ENCODE measurements at places on chromosomes 13 and 19. TPM values are rescaled to one million over a fixed set of nuclear protein-coding genes. Genes with fewer than 3 reads are reported as not detected.

The ATP12A gene
- not detected for total RNA-seq

The PROSER3 gene
- total RNA-seq, result 2.6 TPM

The NLRP5 gene
- total RNA-seq, result not detected

The CGB8 gene
- not detected for total RNA-seq

The PLPP2 gene
- 26.6 TPM for total RNA-seq

The CCDC194 gene
- total RNA-seq, result not detected

GRCh38 chr13:32153056-32153455, 121.5 kb downstream of the FRY start:
- no peak overlapping the region for H3K27ac ChIP-seq
- no peaks in the 10 kb centered on the region for H3K27me3 ChIP-seq
- DNase-seq, result peak; percentile 80
- no peaks in the 10 kb centered on the region for H3K36me3 ChIP-seq

DNA sequence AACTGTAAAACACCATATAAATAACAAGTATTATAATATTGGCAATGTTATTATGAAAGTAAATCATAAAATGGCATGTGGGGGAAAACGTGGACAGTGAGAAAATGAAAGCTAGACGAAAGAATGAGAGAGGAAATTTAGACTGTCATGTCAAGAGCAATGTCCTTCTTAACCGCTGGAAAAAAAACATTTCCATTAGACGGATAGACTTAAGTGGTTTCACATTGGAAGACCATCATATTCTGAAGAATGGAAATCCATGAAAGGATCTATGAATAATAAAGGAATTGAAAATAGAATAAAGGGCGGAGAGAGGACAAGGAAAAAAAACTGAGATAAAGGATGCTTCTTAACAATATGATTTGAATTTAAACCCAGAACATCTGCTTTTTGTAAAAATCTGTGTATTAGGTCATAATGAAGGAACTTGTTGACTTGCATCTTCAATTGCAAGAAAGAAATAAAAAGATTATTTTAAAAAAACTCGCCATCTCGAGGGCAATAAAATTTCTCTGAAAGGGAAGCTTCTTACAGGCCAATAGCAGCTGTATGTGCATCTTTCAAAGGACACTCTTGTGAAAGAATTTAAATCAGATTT, 90.6 kb downstream of the SPRY2 start:
- H3K4me3 ChIP-seq, result peak overlapping the region; percentile 40
- H3K27me3 ChIP-seq, result no peaks in the 10 kb centered on the region
- DNase-seq, result no peak

- no peak overlapping the region for H3K4me3 ChIP-seq
- H3K36me3 ChIP-seq, result peaks cover 3% of the 10 kb centered on the region
- no peaks in the 10 kb centered on the region for H3K27me3 ChIP-seq
- no peaks in the 10 kb centered on the region for H3K4me1 ChIP-seq
- peak overlapping the region; percentile 27 for H3K27ac ChIP-seq
Observed at GRCh38 chr19:31317093-31317492, 32.1 kb downstream of the TSHZ3 start.

GRCh38 chr13:33445024-33445423, 159.5 kb upstream of the STARD13 start:
- no peaks in the 10 kb centered on the region for H3K36me3 ChIP-seq
- H3K4me3 ChIP-seq, result no peak overlapping the region

DNA sequence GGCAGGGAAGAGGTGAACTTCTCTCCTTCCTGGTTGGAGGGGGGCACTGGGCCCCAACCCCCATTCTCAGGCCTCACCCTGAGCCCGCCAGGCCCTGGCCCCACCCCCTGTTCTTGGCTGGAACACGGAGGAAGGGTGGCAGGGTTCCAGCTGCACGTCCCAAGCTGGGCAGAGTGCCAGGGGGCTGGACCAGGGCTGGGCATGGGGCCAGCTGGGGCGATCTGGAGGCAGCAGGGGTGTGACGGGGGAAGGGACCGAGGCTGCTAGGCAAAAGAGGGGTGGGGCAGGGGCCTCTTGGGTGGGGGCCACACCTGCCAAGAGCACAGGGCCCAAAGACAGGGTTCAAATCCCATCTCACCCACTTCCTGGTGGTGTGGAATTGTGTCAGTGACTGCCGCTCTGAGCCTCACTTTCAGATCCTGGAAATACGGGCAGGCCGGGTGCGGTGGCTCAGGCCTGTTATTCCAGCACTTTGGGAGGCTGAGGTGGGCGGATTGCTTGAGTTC, 2.2 kb downstream of the HIF3A start:
- H3K4me3 ChIP-seq, result no peak overlapping the region
- peaks cover 6% of the 10 kb centered on the region for H3K27me3 ChIP-seq
- H3K4me1 ChIP-seq, result peaks cover 8% of the 10 kb centered on the region

GRCh38 chr19:58356766-58357480, 3.6 kb upstream of the A1BG start:
- H3K27me3 ChIP-seq, result no peaks in the 10 kb centered on the region
- DNase-seq, result peak; percentile 14
- H3K36me3 ChIP-seq, result no peaks in the 10 kb centered on the region

GRCh38 chr19:1700733-1701663, 48.6 kb upstream of the TCF3 start:
- peaks cover 16% of the 10 kb centered on the region for H3K27me3 ChIP-seq
- H3K4me1 ChIP-seq, result no peaks in the 10 kb centered on the region
- H3K4me3 ChIP-seq, result no peak overlapping the region
- DNase-seq, result no peak

DNA sequence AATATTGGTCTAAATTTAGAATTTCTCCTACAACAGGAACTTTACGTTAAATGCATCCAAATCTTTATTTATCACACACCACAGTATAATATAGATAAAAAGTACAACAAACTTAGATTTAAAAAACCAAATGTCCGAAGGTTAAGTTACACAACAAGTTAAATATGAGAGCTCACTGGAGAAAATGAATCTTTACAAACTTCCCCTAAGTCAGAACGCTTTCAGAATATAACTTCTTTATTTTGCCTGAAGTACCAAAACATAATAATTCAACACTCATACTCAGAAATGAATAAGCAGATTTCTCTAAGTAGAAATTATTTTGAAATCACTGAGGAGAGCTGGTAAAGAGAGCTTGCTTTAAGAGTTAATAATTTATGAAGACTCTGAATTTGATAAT, 33.8 kb downstream of the TSC22D1 start:
- no peaks in the 10 kb centered on the region for H3K36me3 ChIP-seq
- H3K4me1 ChIP-seq, result no peaks in the 10 kb centered on the region
- H3K27me3 ChIP-seq, result no peaks in the 10 kb centered on the region
- no peak for DNase-seq
- no peak overlapping the region for H3K4me3 ChIP-seq

GRCh38 chr19:33345163-33345562, 28.3 kb upstream of the CEBPG start:
- H3K36me3 ChIP-seq, result no peaks in the 10 kb centered on the region
- H3K4me1 ChIP-seq, result no peaks in the 10 kb centered on the region
- no peak for DNase-seq
- H3K27me3 ChIP-seq, result peaks cover 14% of the 10 kb centered on the region
- no peak overlapping the region for H3K27ac ChIP-seq
- no peak overlapping the region for H3K4me3 ChIP-seq

GRCh38 chr13:93956426-93956825, 523.1 kb downstream of the DCT start:
- no peaks in the 10 kb centered on the region for H3K27me3 ChIP-seq
- no peak overlapping the region for H3K4me3 ChIP-seq
- H3K27ac ChIP-seq, result no peak overlapping the region
- H3K36me3 ChIP-seq, result no peaks in the 10 kb centered on the region

DNA sequence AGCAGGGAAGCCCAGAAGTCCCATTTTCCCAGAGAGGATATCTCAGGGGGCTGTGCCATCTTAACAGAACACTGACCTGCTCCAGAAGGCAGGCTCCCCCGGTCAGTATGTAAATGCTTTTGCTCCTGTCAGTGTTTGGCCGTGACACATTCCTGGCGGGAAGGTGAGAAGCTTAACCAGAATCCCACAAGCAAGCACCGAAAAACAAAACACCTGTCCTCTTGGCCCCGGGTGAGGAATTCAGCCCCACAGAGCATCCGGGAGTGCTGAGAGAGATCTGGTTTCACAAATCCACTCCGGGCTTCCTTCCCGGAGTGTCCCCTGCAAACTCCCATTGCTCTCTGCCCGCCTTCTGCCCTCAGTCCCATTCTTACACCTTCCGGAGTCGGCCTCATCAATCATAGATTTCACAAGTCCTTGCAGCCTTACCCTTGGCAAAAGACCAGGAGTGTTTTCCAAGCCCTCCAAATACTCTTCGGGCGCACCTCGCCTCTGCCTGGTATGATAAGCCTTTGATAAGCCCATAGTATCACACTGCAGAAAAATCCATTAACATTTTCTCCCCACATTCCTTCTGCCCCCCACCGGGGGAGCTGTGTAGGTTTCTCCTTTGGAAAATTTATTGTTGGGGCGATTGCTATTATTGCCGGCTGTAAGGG, 12.2 kb downstream of the TPM4 start:
- peak; percentile 69 for DNase-seq
- H3K4me3 ChIP-seq, result no peak overlapping the region
- peak overlapping the region; percentile 38 for H3K27ac ChIP-seq
- no peaks in the 10 kb centered on the region for H3K27me3 ChIP-seq
- H3K4me1 ChIP-seq, result peaks cover 28% of the 10 kb centered on the region
- peaks cover 44% of the 10 kb centered on the region for H3K36me3 ChIP-seq

- no peak overlapping the region for H3K4me3 ChIP-seq
- H3K27me3 ChIP-seq, result no peaks in the 10 kb centered on the region
- peaks cover 17% of the 10 kb centered on the region for H3K4me1 ChIP-seq
- H3K36me3 ChIP-seq, result no peaks in the 10 kb centered on the region
Observed at GRCh38 chr19:43781630-43782310, 997 bp upstream of the KCNN4 start.

GRCh38 chr13:95636853-95637252, 7.7 kb downstream of the DZIP1 start:
- no peak overlapping the region for H3K27ac ChIP-seq
- no peaks in the 10 kb centered on the region for H3K27me3 ChIP-seq
- no peak for DNase-seq
- peaks cover 11% of the 10 kb centered on the region for H3K36me3 ChIP-seq
- H3K4me3 ChIP-seq, result no peak overlapping the region

- H3K4me1 ChIP-seq, result no peaks in the 10 kb centered on the region
- H3K27me3 ChIP-seq, result peaks cover 65% of the 10 kb centered on the region
- H3K36me3 ChIP-seq, result no peaks in the 10 kb centered on the region
- no peak overlapping the region for H3K4me3 ChIP-seq
- no peak for DNase-seq
- H3K27ac ChIP-seq, result no peak overlapping the region
Observed at GRCh38 chr13:27976362-27977091, 7.4 kb upstream of the CDX2 start.

DNA sequence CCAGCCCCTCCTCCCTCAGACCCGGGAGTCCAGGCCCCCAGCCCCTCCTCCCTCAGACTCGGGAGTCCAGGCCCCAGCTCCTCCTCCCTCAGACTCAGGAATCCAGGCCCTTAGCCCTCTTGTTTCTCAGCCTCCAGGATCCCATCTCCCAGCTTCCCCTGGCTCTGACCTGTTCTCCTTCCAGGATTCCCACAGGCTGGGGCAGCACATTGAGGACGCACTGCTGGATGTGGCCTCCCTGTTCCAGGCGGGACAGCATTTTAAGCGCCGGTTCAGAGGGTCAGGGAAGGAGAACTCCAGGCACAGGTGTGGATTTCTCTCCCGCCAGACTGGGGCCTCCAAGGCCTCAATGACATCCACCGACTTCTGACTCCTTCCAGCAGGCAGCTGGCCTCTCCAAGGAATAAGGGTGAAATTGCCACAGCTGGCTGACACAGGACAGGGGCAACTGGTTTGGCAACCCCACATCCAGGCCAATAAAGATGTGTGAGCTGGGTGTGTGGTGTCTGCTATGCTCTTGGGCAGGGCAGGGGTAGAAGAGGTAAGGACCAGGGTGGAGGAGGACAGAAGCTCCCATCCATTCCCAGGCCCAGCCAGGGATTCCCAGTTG, 22.4 kb downstream of the CPT1C start:
- H3K4me1 ChIP-seq, result peaks cover 4% of the 10 kb centered on the region
- H3K4me3 ChIP-seq, result no peak overlapping the region
- no peaks in the 10 kb centered on the region for H3K36me3 ChIP-seq
- no peak for DNase-seq
- no peaks in the 10 kb centered on the region for H3K27me3 ChIP-seq
- H3K27ac ChIP-seq, result no peak overlapping the region

DNA sequence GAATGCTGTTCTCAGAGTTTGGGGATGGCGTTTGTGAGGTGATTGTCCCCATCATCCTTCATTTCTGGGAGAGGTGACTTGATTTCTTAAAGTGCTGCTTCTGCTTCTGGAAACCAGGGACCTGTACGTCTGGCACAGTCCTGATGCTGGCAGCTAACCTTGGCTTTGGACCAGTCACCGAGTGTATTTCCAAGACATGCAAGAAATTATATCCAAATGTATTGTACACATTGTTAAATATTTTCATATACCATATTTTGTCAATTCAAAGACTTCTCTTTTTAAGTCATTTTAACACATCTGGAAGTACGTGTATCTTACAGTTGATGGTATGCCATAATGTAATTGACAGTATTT, 97.4 kb downstream of the ARHGEF7 start:
- H3K36me3 ChIP-seq, result no peaks in the 10 kb centered on the region
- no peaks in the 10 kb centered on the region for H3K27me3 ChIP-seq

DNA sequence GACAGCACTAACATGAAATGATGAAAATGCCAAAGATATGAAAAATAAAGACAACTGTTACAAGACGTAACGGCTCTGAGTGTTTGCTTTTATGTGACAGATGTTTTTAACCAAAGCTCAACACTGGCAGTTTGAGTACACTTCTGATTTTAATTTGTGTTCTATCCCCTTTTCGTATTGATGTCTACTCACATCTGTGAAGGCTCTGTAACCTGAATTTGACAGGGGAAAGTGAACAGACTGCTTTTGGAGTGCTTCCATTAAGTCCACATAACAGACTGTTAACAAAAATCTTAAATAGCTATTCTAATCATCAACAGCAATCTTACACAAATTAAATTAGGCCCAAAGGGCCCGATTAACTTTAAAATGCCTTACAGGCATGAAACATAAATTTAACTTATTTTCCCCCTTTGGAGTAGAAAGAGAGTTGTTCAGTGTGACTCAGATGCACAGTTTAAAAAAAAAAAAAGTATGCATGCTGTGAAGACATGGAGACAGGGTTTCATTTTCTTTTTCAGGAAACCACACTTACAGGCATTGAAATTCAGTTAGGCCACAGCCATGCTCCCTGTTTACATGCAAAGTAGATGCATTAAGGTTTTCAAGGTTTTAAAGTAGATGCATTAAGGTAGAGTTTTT, 16.3 kb upstream of the RNASEH2B start:
- no peak overlapping the region for H3K27ac ChIP-seq
- peak; percentile 37 for DNase-seq
- no peaks in the 10 kb centered on the region for H3K4me1 ChIP-seq
- H3K27me3 ChIP-seq, result no peaks in the 10 kb centered on the region
- H3K36me3 ChIP-seq, result no peaks in the 10 kb centered on the region

GRCh38 chr19:44658069-44658733, 13.1 kb upstream of the CEACAM19 start:
- H3K4me1 ChIP-seq, result peaks cover 12% of the 10 kb centered on the region
- no peak overlapping the region for H3K27ac ChIP-seq
- no peak for DNase-seq
- H3K27me3 ChIP-seq, result no peaks in the 10 kb centered on the region
- H3K36me3 ChIP-seq, result peaks cover 39% of the 10 kb centered on the region
- no peak overlapping the region for H3K4me3 ChIP-seq
